ENCODE measurements at places on chromosomes 2 and 18.

- peak; percentile 73 for DNase-seq
These were observed 57.9 kb downstream of the NCK2 start for GRCh38 chr2:105802587-105802986.

DNA sequence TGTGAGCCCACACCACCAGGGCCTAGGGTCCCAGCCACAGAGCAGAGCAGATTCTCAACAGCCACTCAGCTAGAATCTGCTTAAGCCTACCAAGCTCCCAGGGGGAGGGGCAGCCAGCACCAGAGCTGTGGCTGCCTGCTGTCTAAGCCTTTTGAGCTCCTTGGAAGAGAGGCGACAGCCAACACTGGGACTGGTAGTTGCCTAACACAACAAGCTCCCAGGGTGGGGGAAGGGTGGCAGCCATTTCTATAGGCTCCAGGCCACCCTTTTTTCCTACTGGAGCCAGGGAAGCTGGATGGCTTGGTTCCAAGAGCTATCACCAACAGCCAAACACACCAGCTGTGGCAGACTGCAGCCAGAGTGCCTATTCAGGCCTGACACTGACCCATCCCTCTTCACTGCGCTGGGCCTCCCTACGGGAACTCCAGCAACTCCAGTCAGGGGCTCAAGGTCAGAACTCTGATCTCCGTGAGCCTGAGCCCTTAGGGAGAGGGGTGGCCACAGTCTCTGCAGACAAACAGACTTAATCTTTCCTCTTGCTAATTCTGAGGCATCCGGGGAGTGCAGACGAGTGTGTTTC lies 1824.3 kb upstream of the CELF4 start:
- no peak for DNase-seq

GRCh38 chr2:189661148-189661956 lies at the start of gene ASNSD1:
Gene ASNSD1, plus strand, starts transcription at chr2:189661459. Its CDS starts 4,674 bp downstream, at chr2:189666133.
- DNase-seq: peak; percentile 99

DNA sequence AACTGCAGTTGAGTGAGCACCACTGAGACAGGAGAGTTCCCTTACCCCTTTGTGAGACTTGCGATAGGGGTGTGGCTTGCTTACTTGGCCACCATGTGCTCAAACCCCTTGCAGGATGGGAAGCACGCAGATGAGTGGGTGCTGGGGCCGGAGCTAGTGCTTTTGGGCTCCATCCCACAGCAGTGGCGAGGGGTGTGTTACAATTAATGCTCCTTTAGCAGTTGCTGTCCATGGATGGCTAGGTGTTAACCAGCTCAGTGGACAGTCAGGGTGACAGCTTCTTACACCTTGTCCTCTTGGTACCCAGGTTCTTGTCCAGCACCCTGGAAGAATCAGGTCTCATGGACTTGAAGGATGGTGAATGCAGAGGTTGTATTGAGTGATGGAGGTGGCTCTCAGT lies 103.9 kb downstream of the SH3RF3 start:
- no peak for DNase-seq

GRCh38 chr2:61009355-61009754 lies 8.2 kb upstream of the PEX13 start:
- no peak for DNase-seq

GRCh38 chr2:236969767-236970655 lies 115.7 kb upstream of the COPS8 start:
- DNase-seq: peak; percentile 41

DNA sequence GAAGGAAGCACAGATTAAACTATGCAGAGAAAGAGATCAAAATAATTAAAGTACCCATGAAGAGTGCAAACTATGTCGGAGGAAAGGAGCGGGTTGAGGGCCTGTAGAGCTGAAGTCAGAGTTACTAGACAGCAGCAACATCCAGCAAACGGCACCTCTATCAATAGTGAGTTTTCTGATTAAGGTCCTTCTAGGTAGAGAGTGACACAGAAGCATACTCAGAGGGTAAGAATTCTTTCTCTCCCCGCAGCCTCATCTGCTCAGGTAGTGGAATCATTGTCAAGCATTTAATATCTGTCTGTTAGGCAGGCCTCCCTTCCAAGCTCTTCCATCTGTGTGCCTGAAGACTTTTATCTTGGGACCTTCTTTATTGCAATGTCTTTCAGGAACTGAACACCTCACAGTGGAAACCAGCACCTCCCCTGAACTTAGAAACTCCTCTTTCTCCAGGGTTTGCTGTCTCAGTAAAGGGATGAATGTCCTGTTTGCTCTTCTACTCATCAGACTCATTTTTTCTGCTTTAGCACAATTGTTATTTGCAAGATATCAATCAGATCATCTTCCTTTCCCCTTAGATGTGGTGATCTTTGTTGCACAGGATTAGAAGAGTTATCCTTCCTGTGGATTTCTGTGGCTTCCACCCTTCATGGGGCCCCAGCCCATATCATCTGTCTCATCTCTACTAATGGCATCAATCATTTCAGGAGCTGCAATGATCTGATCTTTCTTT lies 28.8 kb downstream of the SP140 start:
- DNase-seq: peak; percentile 39

GRCh38 chr2:84879584-84880394 lies 1.1 kb downstream of the TRABD2A start:
- peak; percentile 53 for DNase-seq

GRCh38 chr2:109216332-109216731 lies 87.3 kb downstream of the SH3RF3 start:
- no peak for DNase-seq

GRCh38 chr18:64663086-64663485 lies 514.2 kb upstream of the LINC00305 start:
- no peak for DNase-seq

- no peak for DNase-seq
These were observed 17.9 kb upstream of the CAVIN2 start for GRCh38 chr2:191864628-191865374.

DNA sequence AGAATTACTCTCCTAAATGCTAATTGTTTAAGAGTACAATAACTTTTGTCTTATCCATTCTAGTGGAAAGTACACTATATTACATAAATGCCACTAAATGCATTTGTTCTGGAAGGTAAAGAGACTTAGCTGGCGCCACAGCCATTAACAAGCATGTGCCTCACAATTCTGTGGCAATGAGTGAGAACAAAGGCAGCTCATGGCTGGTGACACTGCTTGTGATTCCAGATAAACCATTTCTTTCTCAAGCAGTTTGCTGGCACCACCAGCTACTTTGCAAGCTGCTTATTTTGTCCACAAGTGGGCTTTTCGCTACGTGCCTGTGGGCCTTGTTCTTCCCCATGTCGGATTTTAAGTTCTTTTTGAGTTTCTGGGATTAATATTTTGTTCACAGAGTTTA lies 147.6 kb upstream of the SMAD7 start:
- DNase-seq: no peak

- no peak for DNase-seq
These were observed 14.1 kb downstream of the ABCG5 start for GRCh38 chr2:43824512-43824911.

GRCh38 chr2:158926478-158926948 lies 41.9 kb upstream of the TANC1 start:
- DNase-seq: no peak

DNA sequence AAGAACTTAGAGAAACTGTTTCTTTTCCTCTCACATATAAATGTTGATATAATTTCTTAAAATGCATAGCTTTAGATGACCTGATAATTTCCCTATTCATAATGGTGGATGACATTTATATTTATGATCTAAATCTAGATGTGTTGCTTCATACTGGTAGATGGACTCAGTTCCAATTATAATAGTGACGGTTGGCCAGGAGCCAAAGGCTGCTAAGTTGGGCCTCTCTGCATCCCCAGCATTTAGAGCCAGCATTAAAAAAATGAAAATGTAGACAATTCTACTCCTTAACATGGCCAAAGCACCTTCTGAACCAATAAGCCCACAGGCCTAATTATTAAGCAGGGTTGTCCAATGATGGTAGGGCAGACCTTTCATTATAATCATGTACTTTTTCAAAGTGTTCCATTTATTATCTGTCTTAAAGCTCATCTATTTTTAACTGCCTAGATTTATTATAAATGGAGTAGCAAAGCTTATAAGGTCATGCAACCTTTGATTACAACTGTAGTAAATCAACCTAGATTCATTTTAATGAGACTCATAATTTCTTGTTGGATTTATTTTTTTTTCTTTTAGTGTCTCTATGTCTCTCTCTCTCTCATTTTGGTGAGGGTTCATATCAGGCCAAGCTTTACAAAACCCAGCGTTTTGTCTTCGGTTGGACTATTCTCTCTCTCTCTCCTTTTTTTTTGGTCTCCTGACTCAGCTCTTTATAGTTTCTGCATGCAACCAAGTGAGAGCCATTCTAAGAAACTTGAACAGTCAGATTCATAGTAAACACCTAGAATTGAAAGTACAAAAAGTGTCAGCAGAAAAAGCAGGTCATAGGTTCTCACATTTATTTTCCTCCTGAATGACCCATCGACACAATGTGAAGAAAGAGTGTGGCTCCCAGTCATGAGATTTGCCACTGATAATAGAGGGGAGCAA lies 2016.1 kb upstream of the PIK3C3 start:
- DNase-seq: no peak

GRCh38 chr18:60862988-60863387 lies 470.2 kb upstream of the CDH20 start:
- no peak for DNase-seq

DNA sequence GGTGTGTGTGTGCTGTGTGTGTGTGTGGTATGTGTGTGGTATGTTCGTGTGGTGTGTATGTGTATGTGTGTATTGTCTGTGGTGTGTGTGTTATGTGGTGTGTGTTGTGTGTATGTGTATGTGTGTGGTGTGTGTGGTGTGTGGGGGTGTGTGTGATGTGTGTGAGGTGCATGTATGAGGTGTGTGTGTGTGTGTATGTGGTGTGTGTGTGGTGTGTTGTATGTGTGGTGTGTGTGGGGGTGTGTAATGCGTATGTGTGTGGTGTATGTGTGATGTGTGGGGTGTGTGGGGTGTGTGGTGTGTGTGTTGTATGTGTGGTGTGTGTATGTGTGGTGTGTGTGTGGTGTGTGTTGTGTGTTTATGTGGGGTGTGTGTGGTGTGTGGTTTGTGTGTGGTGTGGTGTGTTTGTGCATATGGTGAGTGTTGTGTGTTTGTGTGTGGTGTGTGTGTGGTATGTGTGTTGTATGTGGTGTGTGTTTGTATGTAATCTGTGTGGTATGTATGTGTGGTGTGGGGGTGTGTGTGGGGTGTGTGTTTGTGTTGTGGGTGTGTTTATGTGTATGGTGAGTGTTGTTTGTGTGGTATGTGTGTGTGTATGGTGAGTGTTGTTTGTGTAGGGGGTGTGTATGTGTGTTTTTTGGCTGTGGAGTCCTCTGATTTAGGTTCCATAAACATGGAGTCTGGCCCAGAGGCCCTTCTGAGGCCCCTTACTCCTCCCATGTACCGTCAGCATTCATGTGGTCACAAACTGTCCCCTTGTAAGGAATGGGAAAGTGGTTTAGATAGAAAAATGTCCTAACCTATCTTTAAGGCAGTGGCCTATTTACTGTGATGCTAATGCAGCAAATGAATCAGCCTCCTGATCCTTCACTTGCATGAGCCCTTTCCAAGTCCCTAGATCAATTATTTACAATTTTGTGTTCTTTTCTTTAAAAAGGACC lies 116.0 kb downstream of the ALPK2 start:
- DNase-seq: no peak

DNA sequence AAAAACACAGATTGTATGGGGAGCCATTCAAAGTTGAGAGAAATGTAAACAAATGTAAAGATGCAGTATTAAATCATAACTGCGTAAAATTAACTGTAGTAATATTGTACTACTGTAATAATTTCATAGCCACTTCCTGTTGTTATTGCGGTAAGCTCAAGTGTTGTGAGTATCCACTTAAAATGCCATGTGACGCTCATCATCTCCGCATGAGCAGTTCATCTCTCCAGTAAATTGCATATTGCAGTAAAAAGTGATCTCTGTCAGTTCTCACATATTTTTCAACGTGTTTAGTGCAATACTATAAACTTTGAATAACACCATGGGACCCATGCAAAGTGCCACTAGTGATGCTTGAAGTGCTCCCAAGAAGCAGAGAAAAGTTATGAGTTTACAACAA lies 41.8 kb upstream of the SP3 start:
- DNase-seq: no peak

DNA sequence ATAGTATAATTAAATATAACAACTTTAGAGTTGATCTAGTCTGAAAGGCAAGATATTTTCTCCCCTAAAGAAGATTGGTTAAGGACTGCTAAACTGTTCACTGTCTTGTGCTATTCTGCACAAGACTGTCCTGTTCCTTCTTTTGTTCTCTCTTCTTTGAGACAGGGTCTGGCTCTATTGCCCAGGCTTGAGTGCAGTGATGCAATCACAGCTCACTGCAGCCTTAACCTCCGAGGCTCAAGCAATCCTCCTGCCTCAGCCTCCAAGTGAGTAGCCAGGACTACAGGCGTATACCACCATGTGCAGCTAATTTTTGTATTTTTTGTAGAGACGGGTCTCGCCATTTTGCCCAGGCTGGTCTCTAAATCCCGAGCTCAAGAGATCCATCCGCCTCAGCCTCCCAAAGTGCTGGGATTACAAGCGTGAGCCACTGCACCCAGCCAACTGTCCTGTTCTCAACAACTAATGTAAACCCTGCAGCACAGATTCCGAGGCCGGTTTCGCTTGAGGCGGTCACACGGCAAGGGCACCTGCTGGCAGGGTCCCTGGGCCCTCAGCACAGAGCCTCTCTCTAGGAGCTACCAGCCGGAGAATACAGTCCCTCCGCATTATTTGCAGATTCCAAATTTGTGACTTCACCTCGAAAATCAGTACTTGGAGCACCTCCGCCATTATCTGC lies 16.4 kb downstream of the PXDN start:
- DNase-seq: no peak

- no peak for DNase-seq
These were observed 24.8 kb downstream of the ATP9B start for GRCh38 chr18:79093986-79094385.

DNA sequence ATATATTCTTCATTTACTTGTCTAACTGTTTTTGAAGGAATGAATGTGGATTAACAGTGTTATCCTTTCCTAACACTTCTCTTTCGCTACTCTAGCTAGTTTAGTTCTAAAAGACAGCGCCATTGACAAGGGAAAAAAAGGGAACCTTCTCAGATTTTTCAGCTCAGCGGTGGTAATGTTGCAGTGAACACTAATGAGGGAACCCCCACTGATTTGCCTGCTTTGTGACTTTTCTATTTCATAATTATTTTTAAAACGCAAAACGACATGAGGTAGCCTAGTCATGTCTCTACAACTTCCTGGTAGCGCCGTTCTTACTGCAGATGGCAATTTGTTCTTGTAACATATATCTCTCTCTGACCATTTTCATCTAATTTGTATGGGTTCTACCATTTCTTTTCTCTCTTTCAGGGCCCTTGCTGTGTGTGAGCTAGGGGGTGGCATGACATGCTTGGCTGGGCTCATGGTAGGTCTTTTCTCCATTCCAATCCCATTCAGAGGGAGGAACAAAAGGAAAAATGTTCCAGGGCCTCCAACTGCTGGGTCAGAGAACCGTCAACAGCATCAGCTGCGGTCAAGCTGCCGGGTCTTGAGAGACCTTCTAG lies 235.5 kb upstream of the SIX3 start:
- no peak for DNase-seq

- DNase-seq: no peak
These were observed 53.8 kb downstream of the CYP27C1 start for GRCh38 chr2:127166231-127166860.

GRCh38 chr2:226893216-226893615 lies 57.4 kb downstream of the RHBDD1 start:
- no peak for DNase-seq
